Left lung (tissue), 14 donors: ENCODE measurements at places on chromosomes 2 and 18. TPM values are rescaled to one million over a fixed set of nuclear protein-coding genes. Genes with fewer than 3 reads are reported as not detected.

RDH14 gene
- polyA plus RNA-seq = 43.1 TPM

DNA sequence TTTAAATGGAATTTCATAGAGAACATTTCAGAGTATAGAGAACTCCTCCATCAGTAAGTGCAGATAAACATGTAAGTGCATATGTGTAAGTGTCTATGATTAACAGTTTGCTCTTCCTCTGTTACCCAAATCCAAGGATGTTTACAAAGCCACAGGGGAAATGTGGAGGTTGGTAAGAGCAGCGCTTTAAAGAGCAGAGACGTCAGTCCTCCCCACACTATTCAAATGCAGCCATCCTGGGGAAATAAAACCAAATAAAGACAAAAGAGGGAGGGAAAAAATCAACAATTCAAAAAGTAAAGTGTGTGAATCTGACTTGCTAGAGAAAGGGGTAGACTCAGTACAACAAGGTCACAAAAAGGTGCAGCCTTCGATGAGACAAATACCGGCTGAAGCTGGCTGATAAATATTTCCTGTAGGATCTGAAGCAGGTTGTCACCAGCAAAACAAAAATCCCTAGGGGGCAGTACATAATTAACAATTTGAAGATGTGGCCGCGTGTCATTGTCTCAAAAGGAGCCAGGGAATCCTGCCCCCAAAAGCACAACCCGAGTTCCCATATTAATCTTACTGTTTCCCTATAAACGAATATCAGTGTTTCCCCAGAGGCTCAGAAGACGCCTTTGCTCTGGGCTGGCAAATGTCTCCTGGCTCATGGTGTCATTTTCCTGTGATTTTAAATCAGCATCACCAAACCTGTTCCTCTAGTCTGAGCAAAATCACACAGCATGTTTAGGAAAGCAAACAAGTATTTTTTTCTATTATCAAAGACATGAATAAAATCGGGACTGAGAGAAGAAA is 216.5 kb downstream of the CDCA7 start:
- H3K36me3 ChIP-seq = no peaks in the 10 kb centered on the region
- peak; percentile 45 for DNase-seq
- no peak overlapping the region for H3K27ac ChIP-seq
- H3K27me3 ChIP-seq = peaks cover 9% of the 10 kb centered on the region

DNA sequence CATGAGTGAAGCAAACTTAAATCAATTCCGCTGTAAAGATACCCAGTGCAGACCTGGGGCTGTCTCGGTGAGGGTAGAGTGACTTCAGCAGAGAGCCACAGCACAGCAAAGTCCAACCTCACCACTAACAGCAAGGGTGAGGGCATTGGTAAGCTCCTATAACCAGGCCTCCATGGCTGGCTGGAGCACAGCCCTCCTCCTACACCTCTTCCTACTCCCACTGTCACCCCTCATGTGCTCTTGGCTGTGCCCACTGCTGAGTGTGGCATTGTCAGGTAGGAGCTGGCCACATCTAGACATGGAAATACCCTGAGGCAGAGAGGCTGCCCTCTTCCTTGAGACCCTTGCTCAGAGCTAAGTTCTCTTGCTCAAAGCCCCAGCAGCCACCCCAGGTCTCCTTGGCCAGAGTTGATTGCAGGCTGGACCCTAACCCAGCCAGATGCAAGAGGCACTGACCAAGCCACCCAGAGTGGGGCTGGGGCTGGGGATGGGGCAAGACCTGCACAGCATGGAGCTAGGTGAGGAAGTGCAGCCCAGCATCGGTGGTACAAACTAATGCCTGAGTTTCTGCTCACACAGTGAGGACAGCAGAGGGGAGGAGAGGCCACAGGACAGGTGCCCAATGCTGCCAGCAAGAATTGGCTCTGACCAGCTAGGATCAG is 77.6 kb upstream of the RAB6C start:
- no peak for DNase-seq
- no peaks in the 10 kb centered on the region for H3K36me3 ChIP-seq
- no peak overlapping the region for H3K27ac ChIP-seq
- peaks cover 17% of the 10 kb centered on the region for H3K27me3 ChIP-seq
- H3K4me3 ChIP-seq = no peak overlapping the region

- peaks cover 35% of the 10 kb centered on the region for H3K36me3 ChIP-seq
- peaks cover 11% of the 10 kb centered on the region for H3K4me1 ChIP-seq
- no peak for DNase-seq
- H3K27me3 ChIP-seq = no peaks in the 10 kb centered on the region
Measured at GRCh38 chr2:27029051-27029450, 3.7 kb upstream of the TMEM214 start.

GRCh38 chr2:67479261-67479660 is 82.1 kb downstream of the ETAA1 start:
- H3K4me1 ChIP-seq = no peaks in the 10 kb centered on the region
- H3K4me3 ChIP-seq = no peak overlapping the region
- no peaks in the 10 kb centered on the region for H3K36me3 ChIP-seq
- no peaks in the 10 kb centered on the region for H3K27me3 ChIP-seq

- H3K4me1 ChIP-seq = no peaks in the 10 kb centered on the region
- no peaks in the 10 kb centered on the region for H3K36me3 ChIP-seq
- no peak overlapping the region for H3K27ac ChIP-seq
- H3K4me3 ChIP-seq = no peak overlapping the region
Measured at GRCh38 chr2:10188211-10188610, 65.7 kb downstream of the RRM2 start.

DNA sequence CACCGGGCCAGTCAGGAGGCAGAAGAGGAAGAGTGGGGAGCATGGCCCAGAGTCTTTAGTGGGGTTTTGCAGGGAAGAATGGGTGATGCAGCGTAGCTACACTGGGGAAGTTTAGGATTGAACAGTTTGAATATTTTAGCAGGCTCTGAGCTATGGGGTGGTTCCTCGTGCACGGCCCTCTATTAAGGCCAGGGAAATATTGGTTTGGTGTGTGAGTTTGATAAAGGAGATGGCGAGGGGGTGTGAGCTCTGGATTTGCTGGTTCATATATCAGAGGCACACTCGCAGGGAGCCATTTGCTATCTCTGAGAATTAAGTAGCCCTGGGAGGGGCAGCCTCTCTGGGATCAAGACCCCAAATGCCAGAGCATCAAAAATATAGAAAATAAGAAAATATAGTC is 50.1 kb downstream of the BOLA3 start:
- H3K4me1 ChIP-seq = no peaks in the 10 kb centered on the region
- H3K4me3 ChIP-seq = no peak overlapping the region
- no peak for DNase-seq
- peaks cover 97% of the 10 kb centered on the region for H3K36me3 ChIP-seq

DNA sequence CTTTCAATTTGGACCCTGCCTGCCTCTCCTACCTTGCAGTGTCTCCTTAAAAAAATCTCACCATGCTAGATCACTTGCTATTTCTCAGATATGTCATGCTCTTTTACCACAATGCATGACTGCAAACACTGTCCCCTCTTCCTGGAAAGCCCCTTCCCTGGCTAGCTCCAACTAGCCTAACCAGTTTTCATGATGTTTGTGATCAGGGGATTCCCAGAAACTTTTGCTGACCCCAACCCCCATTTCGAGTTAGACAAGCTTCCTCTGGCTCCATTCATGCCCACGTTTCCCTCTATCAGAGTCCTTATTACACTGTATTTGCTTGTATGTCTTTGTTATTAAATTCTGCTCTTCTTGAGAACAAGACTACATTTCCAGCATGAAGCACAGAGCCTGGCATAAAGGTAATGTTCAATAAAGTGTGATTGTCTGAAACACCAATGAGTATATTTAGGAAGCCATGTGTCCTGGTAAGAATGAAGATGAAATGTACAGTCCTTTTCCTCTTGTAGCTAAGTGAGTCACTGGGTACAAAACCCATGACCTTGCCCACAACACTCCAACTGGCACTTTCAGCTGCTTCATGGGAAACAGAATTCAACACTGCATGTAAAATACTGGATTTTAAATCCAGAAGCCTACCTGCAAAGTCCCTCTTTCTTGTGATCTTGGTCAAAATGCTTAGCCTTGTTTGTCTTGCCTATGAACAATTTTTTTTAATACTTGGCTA is 62.0 kb upstream of the ATL2 start:
- H3K4me3 ChIP-seq = no peak overlapping the region
- no peaks in the 10 kb centered on the region for H3K27me3 ChIP-seq
- H3K27ac ChIP-seq = no peak overlapping the region
- peaks cover 5% of the 10 kb centered on the region for H3K4me1 ChIP-seq
- H3K36me3 ChIP-seq = no peaks in the 10 kb centered on the region
- no peak for DNase-seq

DNA sequence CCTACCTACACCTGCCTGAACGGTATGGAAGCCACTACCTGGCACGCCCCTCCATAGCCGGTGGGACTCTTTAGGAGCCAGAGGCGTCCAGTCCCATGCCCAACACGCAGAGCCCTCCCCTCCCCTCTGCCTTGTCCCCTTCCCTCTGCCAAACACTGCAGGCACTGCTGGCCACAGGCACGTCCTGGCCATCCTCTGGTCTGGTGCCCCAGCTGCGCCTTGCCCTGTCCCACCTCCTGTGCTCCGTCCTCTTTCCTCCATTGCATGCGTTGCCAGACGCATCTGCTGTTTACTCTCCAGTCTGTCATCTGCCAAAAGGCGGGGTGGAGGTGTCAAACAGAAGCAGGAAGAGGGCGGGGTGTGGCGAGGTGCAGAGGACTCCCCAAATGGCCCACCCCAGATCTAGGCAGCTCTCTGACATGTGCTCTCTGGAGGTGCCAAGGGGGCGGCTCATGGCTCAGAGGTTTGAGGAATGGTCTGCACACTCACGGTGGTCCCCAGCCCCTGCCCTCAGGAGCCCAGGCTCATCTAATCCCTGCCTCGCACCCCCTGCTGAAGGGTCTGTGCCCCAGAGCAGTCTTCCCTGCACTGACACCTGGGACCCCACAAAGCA is 45.1 kb downstream of the HS6ST1 start:
- H3K4me1 ChIP-seq = no peaks in the 10 kb centered on the region
- no peaks in the 10 kb centered on the region for H3K36me3 ChIP-seq
- no peaks in the 10 kb centered on the region for H3K27me3 ChIP-seq
- DNase-seq = peak; percentile 59
- no peak overlapping the region for H3K4me3 ChIP-seq

DNA sequence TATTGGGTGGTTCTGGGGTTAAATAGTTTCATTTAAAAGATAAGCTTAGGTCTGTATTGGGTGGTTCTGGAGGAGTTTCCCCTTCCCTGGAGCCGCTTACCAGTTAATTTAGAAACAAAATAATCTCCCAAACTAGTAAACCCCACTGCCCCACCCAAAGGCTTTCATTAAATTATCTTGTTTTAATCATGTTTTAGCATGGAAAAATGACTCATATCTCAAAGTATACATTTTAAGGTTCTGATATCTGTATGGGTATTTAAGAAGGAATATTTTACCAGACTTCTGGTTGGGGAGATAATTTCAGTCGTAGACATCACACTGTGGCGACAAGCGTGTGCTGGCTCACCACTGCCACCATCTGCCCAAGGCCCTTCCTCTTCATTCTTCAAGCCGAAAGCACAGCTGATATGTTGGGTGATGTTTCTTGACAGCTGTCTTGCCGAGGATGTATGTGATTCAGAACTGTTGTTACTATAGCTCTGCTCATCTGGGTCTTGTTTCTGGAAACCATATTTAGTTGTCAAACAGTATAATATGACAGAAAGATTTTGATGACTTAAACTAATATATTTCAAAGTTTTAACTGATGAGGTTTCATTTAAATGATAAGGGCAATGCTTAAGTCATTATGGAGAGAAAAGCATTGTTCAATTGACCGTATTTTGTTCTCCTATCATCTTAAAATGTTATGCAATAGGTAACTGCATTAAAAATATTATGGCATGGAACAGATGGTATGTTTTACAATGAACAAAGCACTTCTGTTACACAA is 5.1 kb downstream of the FIGLA start:
- H3K27ac ChIP-seq = no peak overlapping the region
- peak; percentile 60 for DNase-seq
- no peaks in the 10 kb centered on the region for H3K36me3 ChIP-seq
- no peak overlapping the region for H3K4me3 ChIP-seq

GRCh38 chr18:41466436-41467160 is 488.4 kb upstream of the PIK3C3 start:
- no peak overlapping the region for H3K27ac ChIP-seq
- no peak for DNase-seq
- no peaks in the 10 kb centered on the region for H3K27me3 ChIP-seq
- no peaks in the 10 kb centered on the region for H3K4me1 ChIP-seq

- H3K36me3 ChIP-seq = no peaks in the 10 kb centered on the region
- no peak overlapping the region for H3K4me3 ChIP-seq
- H3K27ac ChIP-seq = no peak overlapping the region
- no peaks in the 10 kb centered on the region for H3K4me1 ChIP-seq
- DNase-seq = no peak
Measured at GRCh38 chr2:144547494-144547893, 27.6 kb upstream of the ZEB2 start.

- no peak overlapping the region for H3K27ac ChIP-seq
- H3K36me3 ChIP-seq = no peaks in the 10 kb centered on the region
- no peaks in the 10 kb centered on the region for H3K4me1 ChIP-seq
- no peak for DNase-seq
- H3K27me3 ChIP-seq = no peaks in the 10 kb centered on the region
Measured at GRCh38 chr2:41907771-41908207, 140.0 kb upstream of the PKDCC start.

DNA sequence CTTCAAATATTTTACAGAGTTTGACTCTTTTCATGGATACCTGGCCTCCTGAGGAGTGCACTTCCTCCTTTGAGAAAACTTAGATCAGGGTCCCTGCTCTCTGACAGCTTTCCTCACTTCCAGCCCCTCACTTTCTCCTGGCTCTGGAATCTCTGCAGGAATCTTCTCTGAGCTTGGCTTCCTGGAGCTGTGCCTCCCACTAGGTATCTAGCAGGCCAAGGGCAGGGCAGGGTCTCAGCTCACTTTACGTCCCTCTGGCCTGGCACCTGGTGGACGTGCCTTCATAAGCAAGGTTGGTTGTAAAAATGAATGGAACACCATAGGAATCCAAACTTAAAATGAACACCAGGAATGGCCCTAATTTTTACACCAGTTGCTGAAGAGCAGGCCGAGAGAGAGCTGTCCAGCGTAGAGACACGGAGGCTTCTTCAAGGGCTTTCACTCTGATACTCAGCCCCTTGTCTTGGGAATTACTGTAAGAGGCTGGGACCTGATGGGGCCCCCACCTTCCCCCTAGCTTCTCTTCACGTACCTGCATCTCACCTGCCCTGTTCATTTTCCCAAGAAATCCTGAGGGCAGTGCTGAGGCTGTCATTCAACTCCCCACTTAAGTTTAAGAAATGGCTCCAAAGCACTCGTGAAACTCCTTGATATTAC is 426.9 kb upstream of the ID2 start:
- no peaks in the 10 kb centered on the region for H3K36me3 ChIP-seq
- H3K27me3 ChIP-seq = no peaks in the 10 kb centered on the region
- H3K4me1 ChIP-seq = no peaks in the 10 kb centered on the region

GRCh38 chr2:230891509-230891908 is 26.8 kb downstream of the ITM2C start:
- no peak for DNase-seq
- H3K4me1 ChIP-seq = no peaks in the 10 kb centered on the region
- H3K27me3 ChIP-seq = no peaks in the 10 kb centered on the region
- H3K27ac ChIP-seq = no peak overlapping the region
- H3K4me3 ChIP-seq = no peak overlapping the region
- no peaks in the 10 kb centered on the region for H3K36me3 ChIP-seq

DNA sequence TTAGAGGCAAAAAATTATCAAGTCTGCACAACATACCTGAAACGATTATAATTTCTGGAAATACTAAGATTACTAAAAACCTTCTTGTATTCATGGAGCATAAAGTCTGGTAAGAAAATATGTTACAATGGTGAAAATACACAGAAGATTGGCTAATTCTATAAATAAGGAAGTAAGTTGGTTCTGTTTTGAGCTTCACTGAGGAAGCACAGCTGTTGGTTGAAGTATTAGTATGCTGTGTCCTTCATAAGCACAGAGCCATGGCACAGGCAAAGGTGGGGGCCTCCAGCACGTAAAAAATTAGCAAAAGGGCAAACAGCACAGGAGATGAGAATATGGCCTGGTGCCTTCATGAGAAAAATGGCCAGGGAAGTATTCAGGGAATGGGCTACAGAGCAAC is 40.4 kb upstream of the ANKRD62 start:
- no peak overlapping the region for H3K27ac ChIP-seq
- no peaks in the 10 kb centered on the region for H3K27me3 ChIP-seq
- no peaks in the 10 kb centered on the region for H3K36me3 ChIP-seq
- peaks cover 3% of the 10 kb centered on the region for H3K4me1 ChIP-seq
